Motor neuron (in vitro differentiated cells): ENCODE measurements at places on chromosomes 2 and 18. TPM values are rescaled to one million over a fixed set of nuclear protein-coding genes. Genes with fewer than 3 reads are reported as not detected.

DNA sequence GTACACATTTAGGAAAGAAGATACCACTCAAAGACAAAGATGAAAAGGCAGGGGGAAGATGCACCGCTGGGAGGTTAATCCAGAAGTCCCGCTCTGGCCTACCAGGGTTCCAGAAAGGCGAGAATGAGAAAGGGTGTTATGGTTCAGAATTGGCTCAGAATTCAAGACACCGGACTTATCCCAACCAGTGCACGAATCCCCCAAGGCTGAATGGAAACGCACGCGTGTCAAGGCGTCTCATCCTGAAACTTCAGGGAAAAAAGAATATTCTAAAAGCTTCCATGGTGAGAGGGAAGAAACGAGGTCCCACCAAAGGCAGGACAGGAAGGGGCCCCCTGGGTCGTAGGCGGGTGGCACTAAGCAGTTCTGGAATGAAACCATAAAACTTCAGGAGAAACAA is 71.9 kb downstream of the SLC66A2 start:
- ATAC-seq, result no peak

- ATAC-seq, result no peak
Measured at GRCh38 chr2:220569112-220569897, 941.9 kb downstream of the SLC4A3 start.

- no peak for ATAC-seq
Measured at GRCh38 chr2:194363878-194364277, 1293.1 kb upstream of the SLC39A10 start.

- ATAC-seq, result peak; percentile 75
Measured at GRCh38 chr2:159150280-159150746, 136.2 kb downstream of the WDSUB1 start.

DNA sequence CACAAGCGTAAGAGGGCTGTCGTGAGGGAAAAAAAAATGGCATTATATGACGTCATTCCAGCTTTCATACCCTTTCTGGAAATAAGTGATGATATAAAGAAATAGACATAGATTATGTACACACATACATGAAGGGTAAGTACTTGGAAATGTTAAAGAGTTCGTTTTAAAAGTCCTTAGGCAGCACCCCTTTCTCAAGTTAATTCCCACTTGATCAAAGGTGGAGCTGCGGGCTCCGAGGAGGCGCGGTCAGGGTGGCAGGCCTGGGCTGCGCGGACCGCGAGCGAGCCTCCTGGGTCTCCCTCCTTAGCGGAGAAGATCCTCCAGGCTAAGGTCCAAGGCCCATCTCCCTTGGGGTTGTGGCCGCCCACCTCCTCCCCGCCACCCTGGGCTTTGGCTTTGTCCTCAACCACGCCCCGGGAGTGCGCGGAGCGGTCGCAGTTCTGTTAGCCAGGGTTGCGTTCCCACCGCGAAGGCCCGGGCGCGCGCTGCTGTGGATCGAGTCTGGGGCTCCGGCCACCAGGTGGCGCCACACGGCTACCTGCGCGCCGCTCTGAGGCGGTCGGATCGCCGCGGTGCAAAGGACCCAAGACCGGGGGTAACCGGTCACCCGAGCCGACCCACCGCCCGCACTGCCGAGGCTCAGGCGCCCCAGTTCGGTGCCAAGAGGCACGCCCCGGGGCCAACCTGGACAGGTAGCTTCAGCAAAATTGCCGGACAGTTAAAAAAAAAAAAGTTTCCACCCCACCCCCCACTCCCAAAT is 66.8 kb downstream of the HNRNPLL start:
- ATAC-seq, result peak; percentile 97

DNA sequence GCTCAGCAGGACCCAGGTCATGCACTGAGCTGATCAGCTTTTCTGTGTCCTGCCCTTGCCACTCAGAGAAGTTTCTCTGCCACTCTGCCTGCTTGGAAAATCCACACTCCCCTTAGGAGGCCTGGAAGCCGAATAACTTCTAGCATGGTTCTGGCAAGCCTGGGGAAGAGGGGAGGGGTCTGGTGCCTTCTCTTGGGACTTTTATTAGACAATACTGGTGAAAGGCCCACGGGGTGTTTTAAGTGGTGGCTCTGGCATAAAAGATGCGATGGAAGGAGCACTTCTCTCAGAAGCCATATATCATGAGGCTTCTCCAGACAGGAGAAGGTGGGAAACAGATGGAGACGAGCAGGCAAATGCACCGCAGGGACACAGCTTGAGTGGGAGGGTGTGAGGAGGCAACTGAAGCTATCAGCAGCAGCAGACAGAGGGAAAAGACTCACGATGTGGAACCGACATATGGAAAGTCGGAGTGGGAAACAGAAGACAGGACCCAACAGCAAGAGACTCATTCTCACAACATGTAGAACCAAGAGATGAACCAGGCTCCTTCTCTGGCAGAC is 141.8 kb upstream of the CTNNA2 start:
- peak; percentile 59 for ATAC-seq

DNA sequence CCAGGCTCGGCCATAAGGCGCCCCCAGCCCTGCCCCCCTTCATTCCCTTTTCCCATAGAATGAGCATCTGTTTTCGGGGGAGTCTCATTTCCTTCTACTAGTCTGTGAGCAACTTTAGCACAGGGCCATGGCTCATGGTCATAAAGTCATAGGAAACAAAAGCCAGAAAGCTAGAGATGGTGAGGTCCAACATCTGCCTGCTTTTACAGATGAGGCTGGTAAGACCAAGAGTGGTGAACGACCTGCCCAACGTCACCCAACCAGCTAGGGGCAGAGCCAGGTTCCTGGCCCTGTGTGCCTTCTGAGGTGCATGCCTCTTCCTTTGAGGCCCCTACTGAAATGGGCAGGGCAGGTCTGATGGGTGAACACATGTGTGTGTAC is 212.7 kb downstream of the DYSF start:
- no peak for ATAC-seq

- ATAC-seq, result no peak
Measured at GRCh38 chr2:7437716-7438632, 520.8 kb downstream of the RNF144A start.

DNA sequence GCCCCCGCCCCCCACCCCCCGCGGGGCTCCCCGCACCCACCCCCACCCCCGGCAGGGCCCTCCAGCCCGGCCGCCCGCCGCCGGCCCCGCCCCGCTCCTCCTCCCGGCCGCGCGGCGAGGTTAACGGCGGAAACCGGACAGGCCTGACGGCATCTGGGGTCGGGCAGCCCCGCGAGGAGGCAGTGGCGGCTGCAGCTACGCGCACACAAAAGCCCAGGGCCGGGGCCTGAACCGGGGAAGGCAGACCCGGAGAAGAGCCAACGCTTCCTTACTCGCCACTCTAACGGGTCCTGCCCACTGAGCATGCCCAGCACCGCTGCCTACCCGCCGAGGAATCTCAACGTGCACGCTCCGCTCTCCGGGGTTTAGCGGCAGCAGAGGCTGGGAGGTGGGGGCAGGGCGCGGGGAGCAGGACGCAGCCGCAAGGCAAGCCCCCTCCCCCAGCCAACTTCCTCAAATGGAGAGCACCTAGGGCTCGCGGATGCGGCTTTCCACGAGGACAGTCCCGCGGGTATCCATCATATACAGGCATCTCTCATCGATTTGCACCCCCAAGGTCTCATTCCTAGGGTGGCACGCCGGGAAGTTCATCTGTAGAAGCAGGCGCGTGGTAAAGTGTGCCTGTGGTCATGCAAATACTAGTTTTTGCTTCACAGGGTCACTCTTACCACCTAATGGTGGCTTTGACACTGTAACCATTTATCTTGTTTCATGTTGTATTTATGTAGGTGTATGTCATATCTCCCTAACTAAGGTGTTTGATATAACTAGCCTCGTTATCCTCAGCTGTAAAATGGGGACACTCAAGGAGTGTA is at the start of gene MEMO1:
Gene MEMO1 (minus strand): TSS at position 339 of the 815 bp plus-strand sequence. CDS start 761 bp downstream, outside the sequence.
- ATAC-seq, result peak; percentile 83

DNA sequence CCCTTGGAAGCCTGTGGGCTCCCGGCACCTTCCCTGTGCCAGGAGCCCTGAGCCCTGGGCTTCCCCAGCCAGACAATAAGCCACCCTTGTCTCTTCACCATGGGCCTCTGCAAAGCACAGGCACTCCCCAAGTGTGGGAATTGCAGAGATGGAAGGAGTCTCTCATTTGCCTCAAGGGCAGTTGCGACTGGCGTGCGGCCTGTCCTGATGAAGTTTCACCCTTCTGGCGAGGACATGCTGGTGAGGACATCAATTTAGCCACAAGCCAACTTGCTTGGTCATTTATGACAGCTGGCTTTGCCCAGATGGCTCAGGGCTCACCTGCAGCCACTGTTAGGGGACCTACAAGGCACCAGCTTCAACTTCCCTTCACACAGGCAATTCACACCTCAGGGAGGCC is 180.2 kb downstream of the ANAPC1 start:
- no peak for ATAC-seq

- no peak for ATAC-seq
Measured at GRCh38 chr2:191757208-191757607, 79.3 kb downstream of the NABP1 start.

- no peak for ATAC-seq
Measured at GRCh38 chr2:9658972-9659371, 28.2 kb upstream of the YWHAQ start.

DNA sequence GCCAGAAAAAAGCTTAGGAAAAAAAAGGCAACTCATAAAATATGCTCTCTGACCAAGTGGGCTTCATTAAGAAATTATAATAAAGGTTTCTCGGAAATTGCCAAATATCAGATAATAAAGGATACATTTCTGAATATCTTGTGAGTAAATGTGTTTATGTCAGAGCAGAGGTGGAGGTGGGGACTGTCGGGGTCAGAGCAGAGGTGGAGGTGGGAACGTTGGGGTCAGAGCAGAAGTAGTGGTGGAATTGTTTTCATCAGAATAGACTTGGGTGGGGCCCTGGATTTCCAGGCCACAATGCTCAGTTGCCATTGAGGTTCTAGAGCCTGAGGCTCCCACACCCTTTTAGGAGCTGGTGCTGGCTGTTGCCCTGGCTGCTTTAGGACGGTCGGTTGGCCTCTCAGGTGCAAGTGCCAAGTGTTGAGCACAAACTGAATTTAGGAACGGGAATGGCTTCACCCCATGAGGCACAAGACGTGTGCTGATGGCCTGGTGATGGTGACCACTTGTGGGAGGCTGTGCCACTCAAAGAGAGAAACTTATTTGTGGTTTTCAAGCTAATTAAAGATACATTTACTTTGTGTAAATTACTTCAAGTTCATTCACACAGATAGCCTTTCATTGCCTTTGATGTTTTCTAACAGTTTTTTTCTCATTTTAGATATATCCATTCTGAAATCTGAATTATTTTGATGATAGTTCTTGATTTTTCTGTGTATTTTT is 131.5 kb downstream of the ATP9B start:
- ATAC-seq, result peak; percentile 24

GRCh38 chr2:195600778-195601177 is 56.2 kb upstream of the SLC39A10 start:
- no peak for ATAC-seq

The VWA3B gene
- 2.1 and 4.3 TPM in 2 replicates for total RNA-seq

The VPS54 gene
- total RNA-seq, result 16.1 and 19.9 TPM in 2 replicates

The GCKR gene
- total RNA-seq, result 0.73 and 1.4 TPM in 2 replicates

The EFHD1 gene
- 22.1 and 23.0 TPM in 2 replicates for total RNA-seq

The NEMP2 gene
- 1.8 and 4.0 TPM in 2 replicates for total RNA-seq

The NRBP1 gene
- total RNA-seq, result 77.4 and 78.4 TPM in 2 replicates

The CNTNAP5 gene
- total RNA-seq, result 0.28 TPM in 1 of 2 replicates, not detected in the other

The RFTN2 gene
- 0.56 and 0.97 TPM in 2 replicates for total RNA-seq
